Activated naive CD8-positive, alpha-beta T cell treated with anti-CD3 and anti-CD28 coated beads for 36 hours (primary cell): ENCODE measurements at places on chromosomes 2 and 18. TPM values are rescaled to one million over a fixed set of nuclear protein-coding genes. Genes with fewer than 3 reads are reported as not detected.

The SERPINB13 gene
- total RNA-seq, result not detected

The PTH2R gene
- 0.08 TPM for total RNA-seq

The RGPD4 gene
- total RNA-seq, result 0.87 TPM

The MYO7B gene
- total RNA-seq, result 0.62 TPM

The KHK gene
- 12.6 TPM for total RNA-seq

The GCKR gene
- total RNA-seq, result not detected

The CPS1 gene
- 2.8 TPM for total RNA-seq

The TBR1 gene
- not detected for total RNA-seq

The GGCX gene
- 19.6 TPM for total RNA-seq

The QPCT gene
- total RNA-seq, result 2.5 TPM

The GPR39 gene
- not detected for total RNA-seq

The LRRTM4 gene
- total RNA-seq, result not detected

The BOK gene
- 0.08 TPM for total RNA-seq

The MYOM1 gene
- total RNA-seq, result 0.82 TPM

The SRD5A2 gene
- total RNA-seq, result not detected

The CTLA4 gene
- total RNA-seq, result 50.9 TPM

The SLC4A3 gene
- total RNA-seq, result 0.10 TPM

The PTGR3 gene
- 23.2 TPM for total RNA-seq

The CNDP1 gene
- total RNA-seq, result not detected

The CRYGC gene
- total RNA-seq, result not detected

The PLGLB1 gene
- total RNA-seq, result 1.6 TPM

The C2orf42 gene
- 17.4 TPM for total RNA-seq

The SLC39A6 gene
- total RNA-seq, result 31.2 TPM

The TIGD1 gene
- total RNA-seq, result 6.9 TPM

The LRRTM1 gene
- not detected for total RNA-seq

The TLX2 gene
- total RNA-seq, result not detected

The ANKRD44 gene
- total RNA-seq, result 121 TPM

The FBXO41 gene
- 45.7 TPM for total RNA-seq

The CDK15 gene
- total RNA-seq, result not detected

The AFF3 gene
- total RNA-seq, result 2.9 TPM

The ACMSD gene
- not detected for total RNA-seq

The AQP4 gene
- total RNA-seq, result not detected

The CIDEA gene
- not detected for total RNA-seq

The SIGLEC15 gene
- not detected for total RNA-seq

The DNAH7 gene
- 0.18 TPM for total RNA-seq

The PRSS56 gene
- not detected for total RNA-seq

The DUSP19 gene
- total RNA-seq, result 2.0 TPM

The HRH4 gene
- total RNA-seq, result not detected

The RNF181 gene
- total RNA-seq, result 90.9 TPM

The LAMA3 gene
- 0.42 TPM for total RNA-seq

The ALK gene
- total RNA-seq, result not detected

The DIPK1C gene
- not detected for total RNA-seq

The ANKMY1 gene
- 13.3 TPM for total RNA-seq

The ARHGAP15 gene
- 45.2 TPM for total RNA-seq

The TGFA gene
- total RNA-seq, result 0.25 TPM

The PLB1 gene
- total RNA-seq, result 0.99 TPM

The CTNNA2 gene
- not detected for total RNA-seq

The MAP3K19 gene
- not detected for total RNA-seq

The KIF5C gene
- 19.7 TPM for total RNA-seq

The SULT1C2 gene
- not detected for total RNA-seq

The CRACDL gene
- 0.30 TPM for total RNA-seq

The RNF152 gene
- 0.42 TPM for total RNA-seq

The STON1 gene
- total RNA-seq, result 0.62 TPM
